ENCODE measurements at places on chromosomes 12 and 14.

DNA sequence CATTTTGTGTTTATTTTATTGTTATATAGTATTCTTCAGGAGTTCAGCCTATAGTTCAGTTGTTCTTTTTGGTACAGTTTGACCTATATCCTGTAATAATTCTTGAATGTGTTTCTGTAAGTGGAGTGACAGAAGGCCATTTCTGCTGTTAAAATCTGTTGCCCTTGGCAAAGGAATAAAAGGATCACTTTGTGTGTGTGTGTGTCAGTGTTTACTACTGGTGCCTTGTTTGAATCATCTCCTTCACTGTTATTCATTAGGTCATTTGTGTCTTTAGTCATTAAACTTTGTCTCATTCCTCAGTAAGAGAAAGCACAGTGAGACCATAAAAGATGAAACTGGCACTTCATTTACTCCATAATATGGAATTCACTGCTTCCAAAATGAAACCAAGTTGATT is 130.7 kb downstream of the TMTC2 start:
- DNase-seq: no peak

DNA sequence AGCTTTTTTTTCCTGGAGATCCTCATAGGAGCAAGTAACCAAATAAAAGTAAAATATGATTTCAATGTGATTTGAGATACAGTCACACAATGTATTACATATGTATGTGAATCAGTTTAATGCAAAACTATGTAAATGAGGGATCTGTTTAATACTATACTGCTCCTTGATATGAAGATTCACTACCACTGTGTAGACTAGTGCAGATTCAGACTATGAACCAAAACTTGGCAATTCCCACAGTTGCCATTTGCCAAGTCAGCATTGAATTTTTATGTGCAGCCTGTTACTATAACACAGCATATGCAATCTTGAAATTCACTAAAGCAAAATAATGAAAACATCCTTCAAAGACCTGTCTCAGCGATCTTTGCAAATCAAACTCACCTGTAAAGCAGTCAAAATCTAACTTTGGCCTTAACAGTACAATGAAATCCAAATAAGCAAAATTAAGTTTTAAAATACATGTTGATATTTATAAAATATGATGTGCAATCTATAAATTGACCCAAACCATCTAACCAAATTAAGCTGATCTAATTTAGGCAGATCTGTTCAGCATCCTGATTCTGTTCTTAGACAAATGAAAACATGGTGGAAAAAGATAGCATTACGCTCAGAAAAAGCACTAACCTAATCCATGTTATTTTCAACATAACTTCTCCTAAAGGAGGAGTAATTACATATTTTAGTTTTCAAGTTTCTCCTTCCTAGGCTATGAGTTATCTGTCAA is 25.5 kb upstream of the LMNTD1 start:
- DNase-seq: no peak

GRCh38 chr12:80033448-80033847 is 65.9 kb upstream of the OTOGL start:
- no peak for DNase-seq

DNA sequence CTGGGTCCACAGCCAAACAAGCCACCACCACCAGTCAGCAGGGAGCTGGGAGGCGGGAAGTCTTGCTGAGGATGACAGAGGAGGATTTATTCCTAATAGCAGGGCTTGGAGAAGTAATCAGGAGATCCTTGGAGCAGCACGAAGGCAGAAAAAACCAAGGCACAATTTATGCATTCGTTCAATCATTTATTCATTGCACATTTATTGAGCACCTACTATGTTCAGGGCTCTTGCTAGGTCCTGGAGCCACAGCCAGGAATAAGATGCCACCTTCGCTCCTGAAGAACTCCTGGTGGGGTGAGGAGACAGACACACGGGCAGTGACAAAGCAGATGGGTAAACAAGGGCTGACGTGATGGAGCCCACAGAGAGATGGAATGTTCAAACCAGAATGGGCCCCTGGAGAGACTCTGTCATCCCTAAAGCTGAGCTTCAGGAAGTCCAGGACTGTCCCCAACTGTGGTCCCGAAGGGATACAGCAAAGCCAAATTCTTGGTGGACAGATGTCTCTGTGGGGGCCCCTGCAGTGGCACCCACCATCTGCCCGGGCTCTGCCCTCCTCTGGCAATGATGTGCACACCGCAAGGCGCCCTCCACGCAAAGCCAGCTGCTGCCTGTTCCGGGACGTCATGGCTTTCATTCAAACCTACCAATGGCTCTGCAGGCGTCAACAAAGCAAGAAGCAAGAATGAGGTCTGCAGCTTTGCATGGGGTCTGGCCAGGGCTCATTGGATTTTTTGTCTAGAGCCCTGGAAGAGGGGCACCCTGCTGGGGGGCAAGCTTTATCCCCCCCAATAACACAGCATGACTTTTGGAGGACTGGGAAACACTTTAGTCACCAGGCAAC is 3.0 kb upstream of the TESC start:
- no peak for DNase-seq

- no peak for DNase-seq
These were observed 419.7 kb upstream of the PRICKLE1 start for GRCh38 chr12:43008953-43009845.

Measured in GM10248 (cell line).